ENCODE measurements at places on chromosomes 12 and 14. TPM values are rescaled to one million over a fixed set of nuclear protein-coding genes. Genes with fewer than 3 reads are reported as not detected.

The SIX4 gene
- polyA plus RNA-seq, result 6.7 TPM

The RALGAPA1 gene
- 35.9 TPM for polyA plus RNA-seq

The ARMH4 gene
- polyA plus RNA-seq, result 90.0 TPM

The SIRT4 gene
- 5.7 TPM for polyA plus RNA-seq

The SSTR1 gene
- 2.5 TPM for polyA plus RNA-seq

The FOXN4 gene
- 1.8 TPM for polyA plus RNA-seq

The ADGRD1 gene
- polyA plus RNA-seq, result 18.6 TPM

The SOX5 gene
- 8.3 TPM for polyA plus RNA-seq

The SLCO1A2 gene
- polyA plus RNA-seq, result 1.1 TPM

The GALNT16 gene
- polyA plus RNA-seq, result 4.2 TPM

The EIF2S3B gene
- 11.5 TPM for polyA plus RNA-seq

The WASHC4 gene
- polyA plus RNA-seq, result 48.4 TPM

The KLHL33 gene
- polyA plus RNA-seq, result 0.54 TPM

The TNS2 gene
- polyA plus RNA-seq, result 129 TPM

The BCL11B gene
- polyA plus RNA-seq, result 2.3 TPM

The ASPG gene
- 16.8 TPM for polyA plus RNA-seq

The PMEL gene
- 3.2 TPM for polyA plus RNA-seq

The SIX6 gene
- polyA plus RNA-seq, result not detected

The ACOT6 gene
- polyA plus RNA-seq, result not detected

The SDR9C7 gene
- 0.23 TPM for polyA plus RNA-seq

The CLEC9A gene
- polyA plus RNA-seq, result 0.29 TPM

The TAS2R8 gene
- not detected for polyA plus RNA-seq

The GPR162 gene
- polyA plus RNA-seq, result 29.1 TPM

The NRXN3 gene
- polyA plus RNA-seq, result 5.7 TPM

The EMP1 gene
- 119 TPM for polyA plus RNA-seq

The LTBP2 gene
- polyA plus RNA-seq, result 4.4 TPM

The GLT1D1 gene
- polyA plus RNA-seq, result 1.8 TPM

The SERPINA10 gene
- 0.21 TPM for polyA plus RNA-seq

The PACS2 gene
- polyA plus RNA-seq, result 72.4 TPM

The NPFF gene
- polyA plus RNA-seq, result 1.4 TPM

The KLRC4 gene
- polyA plus RNA-seq, result not detected

The PRR4 gene
- 6.5 TPM for polyA plus RNA-seq

The INSM2 gene
- polyA plus RNA-seq, result not detected

The RNASE3 gene
- not detected for polyA plus RNA-seq

The KLHL28 gene
- 12.2 TPM for polyA plus RNA-seq

The RAB21 gene
- 73.7 TPM for polyA plus RNA-seq

The KRT5 gene
- 1.9 TPM for polyA plus RNA-seq

All from right renal pelvis (tissue), 4 donors.